ENCODE measurements at places on chromosomes 5 and 9. TPM values are rescaled to one million over a fixed set of nuclear protein-coding genes. Genes with fewer than 3 reads are reported as not detected.

FREM1 gene
- 17.1 TPM for total RNA-seq

- no peak overlapping the region for H3K4me3 ChIP-seq
- no peak for DNase-seq
- H3K4me1 ChIP-seq: no peaks in the 10 kb centered on the region
- no peaks in the 10 kb centered on the region for H3K27me3 ChIP-seq
- no peak overlapping the region for H3K27ac ChIP-seq
Measured at GRCh38 chr9:23730364-23730763, 95.7 kb downstream of the ELAVL2 start.

GRCh38 chr5:16565118-16565517, 51.7 kb downstream of the RETREG1 start:
- DNase-seq: no peak
- no peak overlapping the region for H3K27ac ChIP-seq
- H3K27me3 ChIP-seq: no peaks in the 10 kb centered on the region
- no peak overlapping the region for H3K4me3 ChIP-seq

DNA sequence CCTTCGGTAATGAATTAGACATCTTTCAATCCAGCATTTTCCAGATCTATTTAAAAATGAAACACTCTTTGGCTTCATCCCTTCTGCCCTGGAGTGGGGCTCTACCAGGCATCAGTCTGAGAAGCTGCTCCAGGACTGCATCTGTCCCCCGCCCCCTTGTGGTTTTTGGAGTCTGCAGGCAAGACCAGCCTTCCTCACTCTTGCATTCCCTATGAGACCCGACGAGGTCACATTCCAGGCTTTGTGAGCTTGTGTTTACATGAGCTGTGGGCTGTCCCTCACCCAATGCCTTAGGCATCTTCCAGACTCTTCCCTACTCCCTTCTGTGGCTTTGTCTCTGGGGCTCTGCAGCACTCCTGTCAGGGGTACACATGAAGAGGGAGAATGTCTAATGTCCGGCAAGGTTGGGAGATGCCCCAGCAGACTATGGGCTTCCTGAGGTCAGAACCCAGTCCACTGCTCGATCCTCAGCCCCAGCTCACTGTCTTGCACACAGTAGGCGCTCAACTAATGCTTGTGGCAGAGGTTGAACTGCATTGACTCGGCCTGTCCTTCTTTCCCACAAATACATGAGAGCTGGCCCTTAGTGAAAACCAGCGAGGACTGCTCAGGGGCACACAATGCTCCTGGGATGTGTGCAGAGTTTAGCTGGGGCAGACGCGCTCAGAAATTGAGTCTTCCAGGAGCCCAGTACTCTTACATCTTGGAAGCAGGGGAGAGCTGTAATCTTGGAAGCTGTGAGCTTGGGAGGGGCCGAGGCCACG, 11.7 kb upstream of the GADD45G start:
- no peak overlapping the region for H3K27ac ChIP-seq
- H3K27me3 ChIP-seq: no peaks in the 10 kb centered on the region
- no peak for DNase-seq
- no peak overlapping the region for H3K4me3 ChIP-seq

GRCh38 chr9:20835377-20836286, 151.6 kb downstream of the FOCAD start:
- no peaks in the 10 kb centered on the region for H3K36me3 ChIP-seq
- H3K4me1 ChIP-seq: no peaks in the 10 kb centered on the region
- no peak for DNase-seq
- H3K27me3 ChIP-seq: no peaks in the 10 kb centered on the region
- no peak overlapping the region for H3K27ac ChIP-seq

DNA sequence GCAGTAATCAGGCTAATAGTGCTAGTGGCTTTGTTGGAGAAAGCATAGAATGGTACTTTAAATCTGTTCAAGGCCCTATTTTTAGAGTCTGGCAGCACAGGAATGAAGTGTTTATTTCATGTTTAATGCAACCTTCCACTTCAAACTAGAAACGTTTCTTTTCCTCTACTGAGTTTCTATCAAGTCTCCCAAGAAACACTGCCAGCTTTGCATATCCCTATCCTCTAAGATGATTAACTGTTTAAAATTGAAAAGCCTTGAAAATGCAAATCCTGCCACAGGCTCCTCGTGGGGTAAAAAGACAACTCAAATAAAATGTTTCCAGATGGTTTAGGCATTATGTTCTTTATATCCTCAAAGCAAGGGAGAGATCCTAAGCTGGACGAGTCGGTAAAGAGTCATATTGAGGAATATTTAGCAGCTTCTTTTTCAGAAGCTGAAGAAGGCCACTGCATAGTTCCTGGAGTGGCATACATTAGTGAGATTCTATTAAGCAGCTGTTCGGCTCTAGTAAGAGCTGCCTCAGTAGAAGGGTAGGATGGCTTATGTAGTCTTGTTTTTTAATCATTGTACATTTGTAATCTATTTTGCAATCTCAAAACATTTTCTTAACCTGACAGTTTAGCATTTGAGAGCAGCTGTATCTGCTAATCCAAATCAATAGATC, 251.2 kb downstream of the CHSY3 start:
- no peaks in the 10 kb centered on the region for H3K27me3 ChIP-seq
- DNase-seq: no peak
- H3K4me1 ChIP-seq: no peaks in the 10 kb centered on the region
- no peak overlapping the region for H3K4me3 ChIP-seq
- no peak overlapping the region for H3K27ac ChIP-seq
- H3K36me3 ChIP-seq: no peaks in the 10 kb centered on the region

DNA sequence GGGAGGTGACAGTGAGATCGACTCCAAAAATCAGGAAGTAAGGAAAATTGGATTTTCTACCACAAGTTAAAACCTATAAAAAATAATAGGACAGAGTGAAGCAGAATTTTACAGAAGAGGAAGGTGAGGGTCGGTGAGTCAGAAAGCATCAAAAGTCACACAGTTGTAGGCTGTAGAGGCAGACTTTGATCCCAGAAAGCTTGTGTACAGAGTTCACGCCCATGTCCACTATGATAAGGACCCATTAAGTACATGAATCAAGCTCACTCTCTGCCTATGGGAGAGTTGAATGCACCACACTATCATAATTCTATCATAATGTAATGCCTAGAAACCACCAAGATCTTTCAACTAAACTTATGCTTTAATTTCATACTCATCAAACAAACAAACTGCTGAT, 291.2 kb downstream of the PRELID2 start:
- no peak overlapping the region for H3K27ac ChIP-seq
- no peak for DNase-seq
- H3K27me3 ChIP-seq: no peaks in the 10 kb centered on the region
- H3K4me1 ChIP-seq: no peaks in the 10 kb centered on the region
- H3K4me3 ChIP-seq: no peak overlapping the region

DNA sequence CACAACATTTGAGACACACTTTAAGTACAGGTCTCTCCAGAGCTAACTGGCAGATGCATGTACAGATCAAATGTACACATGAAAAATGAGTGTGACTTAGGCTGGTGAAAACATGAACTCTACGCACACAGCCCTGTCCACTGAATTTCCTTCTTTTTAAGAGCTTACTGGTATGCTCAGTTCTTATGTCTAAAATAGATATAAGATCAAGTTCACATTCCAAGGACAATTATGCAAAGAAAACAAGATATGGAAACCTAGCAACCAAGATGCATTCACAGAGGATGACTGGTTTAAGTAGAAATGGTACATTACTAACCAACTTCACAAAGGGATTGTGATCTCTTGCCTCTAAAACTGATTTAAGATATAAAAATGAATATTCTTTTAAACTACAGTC, 56.7 kb downstream of the TLE1 start:
- no peaks in the 10 kb centered on the region for H3K36me3 ChIP-seq
- no peak overlapping the region for H3K4me3 ChIP-seq
- H3K27me3 ChIP-seq: no peaks in the 10 kb centered on the region
- H3K4me1 ChIP-seq: no peaks in the 10 kb centered on the region
- DNase-seq: no peak

- no peaks in the 10 kb centered on the region for H3K4me1 ChIP-seq
- DNase-seq: peak; percentile 36
- peak overlapping the region; percentile 97 for H3K27ac ChIP-seq
- H3K27me3 ChIP-seq: no peaks in the 10 kb centered on the region
- H3K36me3 ChIP-seq: no peaks in the 10 kb centered on the region
Measured at GRCh38 chr9:19127871-19128500, 694 bp upstream of the PLIN2 start.

All from uterus (tissue), 4 donors.